NCI-H1048 (cell line): ENCODE measurements at places on chromosomes 11 and 22.

DNA sequence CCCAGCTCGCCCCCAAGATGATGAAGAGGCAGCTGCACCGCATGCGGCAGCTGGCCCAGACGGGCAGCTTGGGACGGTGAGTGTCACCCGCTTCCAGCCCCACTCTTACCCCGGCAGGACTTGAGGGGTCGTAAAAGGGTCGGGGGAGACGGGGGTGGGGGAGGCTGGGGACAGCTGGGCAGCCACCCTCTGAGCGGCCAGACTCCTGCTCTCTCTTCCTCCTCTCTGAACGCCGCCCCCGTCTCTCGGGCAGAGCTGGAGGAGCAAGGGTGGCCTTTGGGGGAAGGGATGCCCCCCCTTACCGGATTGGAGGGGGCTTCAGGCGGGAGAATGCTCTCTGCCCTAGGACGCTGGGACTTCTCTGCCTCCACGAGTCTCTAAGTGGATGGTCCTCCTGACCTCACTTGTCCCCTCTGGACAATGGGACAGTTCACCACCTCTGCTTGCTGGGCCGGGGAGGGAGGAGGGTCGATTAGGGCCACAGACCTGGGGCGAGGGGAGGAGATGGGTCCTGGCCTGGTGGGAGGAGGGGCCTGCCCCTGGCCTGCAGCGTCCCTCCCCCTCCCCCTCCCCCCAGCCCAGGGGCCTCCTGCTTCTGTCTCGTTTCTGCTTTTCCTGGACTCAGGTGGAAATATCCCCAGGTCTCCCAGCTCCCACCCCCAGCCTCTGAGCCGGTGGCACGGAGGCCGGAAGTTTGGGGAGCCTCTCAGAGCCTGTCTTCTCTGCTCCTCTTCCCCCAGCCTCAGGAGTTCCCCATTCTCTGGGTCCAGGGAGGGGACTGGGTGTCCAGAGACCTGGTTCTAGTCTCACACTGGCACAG lies 512 bp downstream of the SH3BP1 start:
- no peak for DNase-seq

DNA sequence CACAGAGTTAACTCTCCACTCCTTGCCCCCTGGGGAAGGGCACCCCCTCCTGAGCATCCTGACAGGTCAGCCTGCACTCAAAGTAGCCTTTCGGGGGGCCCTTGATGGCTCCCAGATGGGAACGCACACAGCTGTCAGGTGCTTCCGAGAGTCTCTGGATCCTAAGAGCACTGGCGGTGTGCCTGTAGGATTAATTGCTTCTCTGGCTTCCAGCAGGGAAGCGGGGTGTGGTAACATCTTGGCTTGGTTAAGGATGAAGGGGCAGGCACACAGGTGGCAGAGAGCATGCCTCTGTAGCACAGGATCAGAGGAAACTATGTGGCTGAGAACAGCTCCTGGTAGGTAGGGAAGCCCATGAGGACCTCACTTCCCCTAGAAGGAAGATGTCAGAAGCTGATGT lies 199.8 kb downstream of the MIAT start:
- no peak for DNase-seq

DNA sequence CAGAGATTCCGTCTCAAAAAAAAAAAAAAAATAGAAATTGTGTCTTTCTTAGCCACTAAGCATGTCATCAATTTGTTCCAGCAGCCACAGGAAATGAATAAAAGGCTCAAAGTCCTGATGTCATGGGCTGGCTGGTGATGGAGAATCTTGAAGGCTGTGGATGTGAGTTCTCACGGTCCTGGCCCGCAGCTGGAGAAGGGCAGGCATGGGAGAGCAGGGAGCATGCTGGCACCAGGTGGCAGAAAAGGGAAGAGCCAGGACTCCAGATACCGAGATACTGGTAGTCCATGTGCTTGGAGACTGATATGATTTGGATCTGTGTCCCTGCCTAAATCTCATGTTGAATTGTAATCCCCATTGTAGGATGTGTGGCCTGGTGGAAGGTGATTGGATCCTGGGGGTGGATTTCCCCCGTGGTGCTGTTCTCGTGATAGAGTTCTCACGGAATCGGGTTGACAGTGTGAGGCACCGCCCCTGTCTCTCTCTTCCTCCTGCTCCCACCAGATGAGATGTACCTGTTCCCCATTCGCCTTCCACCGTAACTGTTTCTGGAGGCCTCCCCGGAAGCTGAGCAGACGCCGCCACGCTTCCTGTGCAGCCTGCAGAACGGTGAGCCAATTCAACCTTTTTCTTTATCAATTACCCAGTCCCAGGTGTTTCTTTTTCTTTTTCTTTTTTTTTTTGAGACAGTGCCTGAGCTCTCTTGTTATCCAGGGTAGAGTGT lies 18.1 kb downstream of the MRGPRD start:
- DNase-seq, result no peak

DNA sequence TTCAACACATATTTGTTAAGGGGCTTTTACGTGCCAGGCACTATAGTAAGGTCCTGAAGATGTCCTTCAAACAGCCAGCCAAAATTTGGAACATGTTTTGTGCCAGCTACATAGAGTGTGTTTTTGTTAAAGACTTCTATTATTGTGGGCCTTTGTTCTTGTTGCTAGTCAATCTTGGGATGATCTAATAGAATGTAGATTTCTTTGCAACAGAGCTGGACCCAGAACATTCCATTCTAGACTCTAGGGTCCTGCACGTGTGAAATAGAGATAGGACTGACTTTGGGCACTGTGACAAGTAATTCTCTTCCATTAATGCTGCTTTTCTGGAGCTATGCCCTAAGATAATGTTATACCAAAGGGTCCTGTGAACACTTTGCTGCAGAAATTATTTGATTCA lies 16.9 kb upstream of the IPO7 start:
- DNase-seq, result no peak

- no peak for DNase-seq
These were observed 138.3 kb downstream of the TMEM135 start for GRCh38 chr11:87176044-87176443.

DNA sequence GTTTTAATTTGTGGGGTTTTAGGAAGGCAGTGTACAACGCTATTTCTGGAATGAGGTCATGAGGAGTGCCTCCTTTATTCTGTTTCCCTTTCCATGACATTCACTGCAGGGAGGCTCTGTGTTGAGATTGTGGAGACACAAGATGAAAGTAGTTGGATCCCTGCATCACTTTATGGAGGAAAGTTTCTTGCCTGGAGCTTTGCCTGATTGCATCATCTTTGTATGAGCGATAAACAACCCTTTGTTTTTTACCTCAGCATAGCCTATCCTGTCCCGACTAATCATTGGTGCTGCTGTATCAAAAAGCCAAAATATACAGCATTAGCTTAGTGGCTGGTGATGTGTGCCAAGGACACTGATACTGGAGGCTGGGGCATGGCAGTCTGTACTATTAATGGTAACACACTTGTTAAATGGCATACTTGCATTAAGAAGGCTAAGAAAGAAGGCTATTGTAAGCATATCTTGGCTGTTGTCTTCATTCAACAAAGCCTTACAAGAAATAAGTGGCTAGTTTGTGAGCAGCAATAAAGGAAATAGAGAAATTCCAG lies 31.2 kb upstream of the SLC5A4 start:
- DNase-seq, result no peak

GRCh38 chr11:22800482-22800881 lies 29.1 kb downstream of the SVIP start:
- no peak for DNase-seq

GRCh38 chr11:119795231-119795630 lies 66.2 kb upstream of the NECTIN1 start:
- DNase-seq, result no peak

- no peak for DNase-seq
These were observed 1110.9 kb upstream of the CNTN5 start for GRCh38 chr11:97909614-97910399.

- no peak for DNase-seq
These were observed 1013.2 kb downstream of the TBC1D22A start for GRCh38 chr22:47775686-47776085.

DNA sequence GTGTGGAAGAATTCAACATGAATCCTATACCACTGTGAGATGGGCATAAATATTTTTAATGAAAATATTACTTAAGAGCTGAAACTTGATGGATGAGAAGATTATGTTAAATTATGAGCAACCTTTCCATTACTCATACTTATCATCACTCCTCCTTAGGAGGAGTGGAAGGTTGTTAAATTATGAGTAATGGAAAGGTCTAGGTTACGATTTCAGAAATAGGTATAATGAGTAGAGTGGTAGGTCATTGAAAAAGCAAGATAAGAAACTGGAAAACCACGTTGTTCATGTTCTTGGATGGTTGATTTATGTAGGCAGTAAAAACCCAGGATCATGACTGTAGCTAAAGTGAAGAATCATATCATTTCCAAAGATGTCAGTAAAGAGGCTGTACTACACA lies 973.2 kb upstream of the RAG2 start:
- DNase-seq, result no peak

DNA sequence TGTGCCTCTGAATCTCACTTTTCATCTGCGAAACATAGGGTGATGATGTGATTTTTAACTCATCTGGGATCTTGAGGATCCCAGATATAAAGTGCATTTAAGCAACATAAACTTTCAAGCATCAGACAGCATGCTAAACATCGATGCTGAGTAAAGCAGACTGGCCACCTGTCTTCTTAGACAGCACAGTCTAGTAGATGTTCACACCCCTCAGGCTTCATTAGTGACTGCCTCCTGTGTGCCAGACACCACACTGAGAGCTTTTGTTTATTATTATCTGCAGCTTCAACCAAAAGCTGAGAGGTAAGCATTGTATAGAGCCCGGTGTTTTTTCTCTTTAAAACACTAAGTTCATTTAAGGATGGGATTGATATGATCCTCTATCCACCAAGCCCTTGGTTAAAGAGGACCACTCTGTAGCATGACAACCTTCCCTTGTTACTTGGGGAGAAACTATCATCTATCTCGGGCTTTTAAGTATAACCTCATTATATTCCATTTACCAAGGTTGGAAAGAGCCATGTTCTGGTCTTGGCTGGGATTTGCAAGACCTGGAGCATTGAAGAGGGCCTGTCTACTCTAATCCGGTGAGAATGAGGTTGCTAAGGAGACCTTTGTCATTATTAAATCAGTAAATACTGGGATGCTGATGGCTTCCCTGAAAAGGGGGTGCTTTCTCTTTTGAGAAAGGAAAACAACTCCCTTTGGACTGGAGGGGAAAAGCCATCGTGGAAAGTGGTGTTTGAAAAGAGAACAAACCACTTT lies 114.2 kb upstream of the SEZ6L start:
- DNase-seq, result no peak

- no peak for DNase-seq
These were observed 2.4 kb upstream of the SYT8 start for GRCh38 chr11:1832211-1832919.

GRCh38 chr11:71246559-71246958 lies 5.8 kb downstream of the SHANK2 start:
- no peak for DNase-seq

GRCh38 chr22:50315289-50316113 lies 8.1 kb upstream of the PLXNB2 start:
- no peak for DNase-seq

GRCh38 chr22:37909766-37910165 lies 3.7 kb downstream of the MICALL1 start:
- no peak for DNase-seq

DNA sequence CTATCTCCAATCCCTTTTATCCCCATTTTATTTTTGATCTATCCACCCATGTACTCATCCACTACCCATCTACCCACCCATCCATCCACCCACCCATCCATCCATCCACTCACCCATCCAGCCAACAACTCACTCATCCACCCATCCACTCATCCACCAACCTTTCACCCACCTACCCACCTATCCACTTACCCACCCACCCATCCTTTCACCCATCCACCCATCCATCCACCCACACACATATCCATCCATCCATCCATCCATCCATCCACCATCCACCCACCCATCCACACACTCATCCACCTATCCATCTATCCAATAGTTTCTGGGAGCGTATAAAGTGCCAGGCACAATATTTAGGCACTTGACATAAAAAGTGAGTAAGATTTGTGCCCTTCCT lies 39.2 kb upstream of the NFAM1 start:
- no peak for DNase-seq

GRCh38 chr11:797296-798092 lies 587 bp downstream of the SLC25A22 start:
- DNase-seq, result peak; percentile 43

- no peak for DNase-seq
These were observed 16.1 kb upstream of the RELT start for GRCh38 chr11:73359930-73360742.

GRCh38 chr22:17407643-17408042 lies 38.4 kb downstream of the CECR2 start:
- no peak for DNase-seq

DNA sequence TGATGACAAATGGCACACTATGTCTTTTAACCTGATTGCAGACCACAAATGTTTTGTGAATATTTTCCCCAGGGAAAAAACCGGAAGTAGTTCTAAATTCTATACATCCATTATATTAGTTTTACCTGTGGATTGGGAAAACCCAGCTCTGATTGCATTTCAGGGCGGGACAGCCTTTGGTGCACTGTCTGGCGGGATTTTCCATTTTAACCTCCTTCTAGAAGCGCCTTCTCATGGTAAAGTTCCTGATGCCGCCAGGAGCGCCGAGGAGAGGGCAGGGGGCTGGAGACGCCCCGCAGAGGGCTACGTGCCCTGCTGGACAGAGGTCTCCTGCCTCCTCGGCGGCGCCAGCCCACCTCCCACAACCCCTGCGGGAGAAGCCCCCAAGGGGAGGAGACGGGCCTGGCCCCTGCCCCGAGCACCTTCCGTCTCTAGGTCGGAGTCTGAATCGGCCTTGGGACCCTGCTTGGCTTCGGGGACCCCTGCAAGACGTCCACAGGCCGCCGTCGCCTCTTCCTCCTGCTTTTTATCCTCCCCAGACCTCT lies 1.2 kb upstream of the P2RX6 start:
- no peak for DNase-seq

DNA sequence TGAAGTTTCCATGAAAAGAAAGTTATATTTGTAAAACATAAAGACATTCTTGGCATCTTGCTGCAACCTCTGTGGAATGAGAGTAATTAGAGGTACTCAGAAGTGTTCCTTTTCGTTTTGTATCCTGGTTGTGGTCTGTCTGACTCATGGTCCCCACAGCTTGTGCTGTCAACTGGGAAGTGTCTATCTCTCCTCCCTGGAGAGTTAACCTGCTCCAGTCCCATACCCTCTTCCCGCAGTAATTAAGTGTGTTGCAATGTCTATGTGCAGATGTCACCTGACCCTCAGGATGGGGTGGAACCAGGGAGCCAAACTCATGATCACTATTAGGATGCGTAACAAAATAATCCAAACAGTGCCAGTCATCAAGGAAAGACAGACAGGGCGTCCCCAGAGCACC lies 23.0 kb upstream of the ZDHHC13 start:
- no peak for DNase-seq

GRCh38 chr11:116695657-116696254 lies 77.0 kb downstream of the BUD13 start:
- DNase-seq, result no peak

DNA sequence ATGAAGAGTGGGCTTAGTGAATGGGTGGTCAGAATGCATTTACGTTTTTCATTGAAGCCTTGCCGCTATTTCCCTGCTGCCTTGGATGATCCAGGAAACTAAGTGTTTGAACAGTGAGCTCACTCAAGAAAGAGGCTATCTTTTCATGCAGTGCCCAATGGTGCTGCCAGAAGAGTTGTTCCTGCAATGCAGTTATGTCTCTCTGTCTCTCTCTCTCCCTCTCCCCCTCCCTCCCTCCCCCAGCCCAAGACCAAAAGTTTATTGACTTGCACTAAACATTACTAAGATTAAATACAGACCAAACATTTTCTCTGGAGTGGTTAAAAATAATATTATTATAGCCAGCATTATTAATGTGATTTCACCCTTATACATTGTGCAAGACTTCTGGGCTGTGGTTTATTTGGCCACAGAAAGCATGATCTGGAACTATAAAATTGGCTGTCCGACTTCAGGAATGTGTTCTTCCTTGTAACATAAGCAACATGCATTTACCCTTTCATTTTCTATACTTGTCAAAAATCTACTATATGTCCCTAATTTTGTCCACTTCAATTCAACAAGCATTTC lies 6.6 kb upstream of the FUT4 start:
- no peak for DNase-seq
